Hindlimb muscle (tissue), 1 donor: ENCODE measurements at places on chromosomes 4 and X.

- DNase-seq, result peak; percentile 13
These were observed 22.9 kb upstream of the SOWAHD start for GRCh38 chrX:119735467-119735866.

- DNase-seq, result no peak
These were observed 43.8 kb upstream of the WDR1 start for GRCh38 chr4:10160281-10160856.

- DNase-seq, result no peak
These were observed 529.6 kb upstream of the IGFBP7 start for GRCh38 chr4:57639561-57640382.

- DNase-seq, result no peak
These were observed 252.9 kb upstream of the CXXC4 start for GRCh38 chr4:104747635-104748034.

GRCh38 chrX:21885568-21885967, 29.8 kb downstream of the YY2 start:
- no peak for DNase-seq

- DNase-seq, result no peak
These were observed 626.6 kb downstream of the MID1IP1 start for GRCh38 chrX:39427906-39428305.

GRCh38 chrX:153924149-153924861, 1.8 kb downstream of the ARHGAP4 start:
- no peak for DNase-seq

GRCh38 chr4:173275150-173275549, 59.0 kb downstream of the HMGB2 start:
- no peak for DNase-seq

- no peak for DNase-seq
These were observed 26.4 kb downstream of the MOSPD2 start for GRCh38 chrX:14899607-14900006.

DNA sequence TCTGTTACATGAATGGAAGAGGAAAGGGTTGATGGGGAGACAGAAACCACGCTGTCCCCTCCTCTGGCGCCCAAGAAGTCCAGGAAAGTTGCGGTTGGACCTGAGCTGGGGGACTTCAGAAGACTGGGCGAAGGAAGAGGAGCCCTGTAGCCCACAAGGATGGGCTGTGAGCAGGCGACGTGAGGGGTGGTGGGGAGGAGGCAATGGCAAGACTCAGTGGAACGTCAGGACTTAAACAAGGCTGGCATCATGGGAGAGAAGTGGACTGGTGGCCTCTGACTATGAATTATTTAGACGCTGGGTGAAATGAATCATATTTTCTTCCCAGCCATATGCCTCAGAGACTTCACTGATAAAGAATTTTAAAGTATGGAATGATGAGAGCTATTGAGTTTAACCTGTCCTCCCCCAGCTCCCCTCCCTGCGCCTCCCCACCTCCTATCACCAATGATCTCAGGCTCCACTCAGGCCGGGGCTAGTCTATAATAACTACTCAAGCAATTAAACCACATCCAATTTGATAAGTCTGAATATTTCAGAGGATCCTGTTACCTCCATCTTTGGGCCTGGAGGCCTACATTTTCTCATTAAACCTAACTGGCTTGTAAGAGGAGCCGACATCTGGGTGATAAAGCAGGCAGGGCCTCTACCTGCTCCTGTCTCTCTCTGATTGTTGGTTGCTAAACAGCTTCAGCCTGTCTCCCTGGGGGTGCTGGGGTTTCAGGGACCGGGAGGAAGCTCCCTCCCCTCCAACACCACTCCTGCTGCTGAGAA, 63.6 kb downstream of the SMIM20 start:
- DNase-seq, result no peak

DNA sequence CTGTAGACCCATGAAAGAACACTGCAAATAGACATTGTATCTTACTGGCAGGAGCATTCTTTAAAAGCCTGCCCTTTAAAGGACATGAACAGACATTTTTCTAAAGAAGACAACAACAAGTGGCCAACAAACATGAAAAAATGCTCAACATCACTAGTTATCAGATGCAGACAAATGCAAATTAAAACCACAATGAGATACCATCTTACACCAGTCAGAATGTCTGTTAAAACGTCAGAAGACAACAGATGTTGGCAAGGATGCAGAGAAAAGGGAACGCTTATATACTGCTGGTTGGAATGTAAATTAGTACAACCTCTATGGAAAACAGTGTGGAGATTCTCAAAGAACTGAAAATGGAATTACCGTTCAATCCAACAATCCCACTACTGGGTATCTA, 77.2 kb downstream of the ATP10D start:
- no peak for DNase-seq

- DNase-seq, result no peak
These were observed 91.6 kb downstream of the ARAP2 start for GRCh38 chr4:36152735-36153134.

DNA sequence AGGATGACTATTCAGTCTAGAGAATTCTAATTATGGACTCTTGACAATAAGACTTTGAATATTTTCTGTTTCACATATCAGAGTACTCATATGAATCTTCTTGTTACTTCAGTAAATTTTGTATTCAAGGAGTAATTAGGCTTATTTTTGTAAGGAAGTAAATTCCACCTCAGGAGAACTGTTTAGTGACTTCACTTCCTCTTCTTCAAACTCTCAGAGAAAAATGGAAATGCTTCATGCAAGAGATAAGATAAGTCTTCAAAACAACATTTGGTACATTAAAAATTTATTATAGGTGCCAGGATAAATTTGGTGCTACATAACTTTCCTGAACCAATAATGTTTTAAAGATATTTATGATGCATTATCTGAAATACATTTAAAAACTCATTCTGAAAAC, 1421.9 kb downstream of the PCDH7 start:
- no peak for DNase-seq

DNA sequence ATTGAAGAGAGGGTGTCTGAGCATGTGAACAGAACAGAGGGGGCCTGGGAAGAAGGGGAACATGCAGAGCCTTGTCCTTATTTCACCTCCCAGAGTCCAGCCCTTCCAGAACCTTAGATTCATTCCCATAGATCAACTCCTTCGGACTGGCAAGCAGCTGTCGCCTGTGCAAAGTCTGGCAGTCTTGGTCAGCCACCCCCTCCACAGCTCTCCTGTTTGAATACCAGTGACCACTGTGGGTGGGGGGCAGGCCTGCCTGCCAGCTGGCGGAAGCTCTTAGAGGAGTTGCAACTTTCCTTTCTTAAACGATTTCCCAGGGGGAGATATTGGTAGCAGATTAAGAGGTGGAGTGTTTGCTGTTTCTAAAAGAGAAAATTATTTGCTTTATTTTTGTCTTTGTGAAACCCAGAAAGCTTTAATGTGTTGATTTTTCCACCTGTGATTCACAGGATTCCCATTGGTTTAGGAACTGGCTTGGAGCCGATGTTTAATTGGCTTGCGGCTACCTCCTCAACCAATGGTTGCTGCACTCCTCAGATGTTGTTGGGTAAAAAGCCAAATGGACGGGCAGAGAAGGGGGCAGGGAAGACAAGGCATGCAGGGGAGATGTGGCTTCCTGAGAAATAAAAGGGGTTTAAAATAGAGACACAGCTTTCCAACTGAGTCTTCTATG, 62.2 kb upstream of the PRPS1 start:
- DNase-seq, result peak; percentile 1

- DNase-seq, result no peak
These were observed 14.4 kb upstream of the ENAM start for GRCh38 chr4:70614184-70614555.

GRCh38 chr4:121702136-121702535, 5.4 kb upstream of the ANXA5 start:
- no peak for DNase-seq

GRCh38 chr4:98474408-98474844, 184.0 kb downstream of the TSPAN5 start:
- DNase-seq, result no peak

- no peak for DNase-seq
These were observed 118.5 kb downstream of the TLL1 start for GRCh38 chr4:165991325-165992180.

GRCh38 chrX:65720381-65720964, 53.0 kb downstream of the MSN start:
- DNase-seq, result no peak

- DNase-seq, result no peak
These were observed 836 bp downstream of the BTK start for GRCh38 chrX:101385026-101385684.

DNA sequence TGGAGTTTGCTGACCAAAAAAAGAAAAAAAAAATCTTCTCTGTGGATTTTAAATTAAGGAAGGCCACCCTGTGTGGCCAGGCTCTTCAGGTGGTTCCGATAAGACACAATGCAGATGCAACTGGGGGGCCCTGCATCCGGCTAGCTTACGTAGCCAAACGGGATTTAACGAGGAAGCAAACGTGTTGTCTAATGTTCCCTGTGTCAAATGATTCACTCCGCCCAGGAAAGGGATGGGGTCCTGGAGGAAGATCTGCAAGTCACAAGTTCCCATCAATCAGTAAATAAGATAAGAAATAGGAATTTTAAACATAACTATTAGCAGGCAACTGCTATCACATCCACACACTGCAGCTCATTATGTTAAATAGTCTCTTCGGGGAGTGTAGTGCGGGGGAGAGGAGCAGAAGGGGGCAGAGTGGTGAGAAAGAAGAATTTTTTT, 216.4 kb upstream of the GYPA start:
- DNase-seq, result peak; percentile 6
